Colonic mucosa (tissue), 4 donors: ENCODE measurements at places on chromosomes 6 and 20. TPM values are rescaled to one million over a fixed set of nuclear protein-coding genes. Genes with fewer than 3 reads are reported as not detected.

- peak; percentile 76 for DNase-seq
These were observed 113.3 kb downstream of the LY86 start for GRCh38 chr6:6701864-6702263.

DNA sequence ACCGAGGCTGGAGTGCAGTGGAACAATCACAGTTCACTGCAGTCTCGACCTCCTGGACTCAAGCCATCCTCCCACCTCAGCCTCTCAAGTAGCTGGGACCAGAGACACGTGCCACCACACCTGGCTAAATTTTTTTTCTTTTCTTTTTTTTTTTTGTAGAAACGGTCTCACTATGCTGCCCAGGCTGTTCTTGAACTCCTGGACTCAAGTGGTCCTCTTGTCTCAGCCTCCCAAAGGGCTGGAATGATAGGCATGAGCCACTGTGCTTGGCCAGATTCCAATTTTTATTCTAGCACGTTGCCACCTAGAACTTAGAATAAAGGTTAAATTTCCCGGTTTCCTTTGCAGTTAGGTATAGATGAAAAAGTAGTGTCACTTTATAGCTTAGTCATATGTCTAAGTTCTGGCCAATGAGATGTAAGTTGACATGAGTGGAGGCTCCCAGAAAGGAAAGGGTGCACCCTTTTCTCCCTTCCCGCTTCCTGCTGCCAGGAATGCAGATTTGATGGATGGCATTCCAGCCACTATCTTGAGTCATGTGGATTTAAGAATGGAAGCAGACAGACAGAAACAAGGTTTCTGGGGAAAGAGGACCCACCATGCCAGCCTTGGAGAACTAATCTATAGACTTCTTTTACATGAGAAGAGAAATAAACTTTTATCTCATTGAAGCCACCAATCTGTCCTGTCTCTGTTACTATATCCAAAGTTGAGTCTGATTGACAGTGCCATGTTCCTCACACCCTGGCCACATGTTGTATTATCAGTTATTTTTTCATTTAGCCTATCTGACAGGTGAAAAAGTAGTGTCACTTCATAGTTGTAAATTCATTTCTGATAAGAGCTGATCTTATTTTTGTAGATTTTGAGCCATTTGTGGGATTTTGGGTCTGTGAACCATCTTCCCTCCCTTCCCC is 60.6 kb upstream of the NCOA3 start:
- no peak for DNase-seq

GRCh38 chr6:108847738-108848115 is 495 bp upstream of the ARMC2 start:
- no peak for DNase-seq

DNA sequence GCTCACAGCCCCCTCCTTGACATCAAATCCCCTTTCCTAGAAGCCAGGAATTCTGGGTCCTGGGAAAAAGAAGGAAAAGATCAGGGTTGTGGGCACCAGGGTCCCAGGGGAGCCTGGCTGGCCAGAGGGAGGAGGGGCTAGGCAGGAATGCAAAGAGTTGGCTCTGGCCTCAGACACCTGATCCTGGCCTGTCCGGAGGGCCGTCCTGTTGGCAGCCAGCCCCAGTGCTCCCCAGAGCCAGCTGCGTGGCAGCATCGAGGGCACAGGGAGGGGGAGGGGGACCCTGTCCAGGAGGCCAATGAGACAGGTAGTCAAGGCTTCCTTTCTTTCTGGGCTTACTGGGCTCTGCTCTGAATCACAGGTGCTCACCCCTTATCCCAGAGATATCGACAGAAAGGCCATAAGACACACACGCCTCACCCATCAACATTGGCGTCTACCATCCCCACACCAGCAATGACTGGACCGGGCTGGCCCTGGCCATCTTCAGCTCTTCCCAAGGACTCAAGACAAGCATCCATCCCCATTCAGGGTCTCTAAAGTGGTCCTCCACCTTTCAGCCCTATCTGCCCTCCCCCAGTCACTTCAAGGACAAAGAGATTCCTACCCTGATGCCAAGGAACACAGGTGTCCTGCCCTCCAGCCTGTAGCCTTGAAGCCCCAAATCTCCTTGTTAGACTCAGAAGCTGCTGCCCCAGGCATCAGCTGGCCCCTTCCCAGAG is 723 bp downstream of the COL11A2 start:
- no peak for DNase-seq

DNA sequence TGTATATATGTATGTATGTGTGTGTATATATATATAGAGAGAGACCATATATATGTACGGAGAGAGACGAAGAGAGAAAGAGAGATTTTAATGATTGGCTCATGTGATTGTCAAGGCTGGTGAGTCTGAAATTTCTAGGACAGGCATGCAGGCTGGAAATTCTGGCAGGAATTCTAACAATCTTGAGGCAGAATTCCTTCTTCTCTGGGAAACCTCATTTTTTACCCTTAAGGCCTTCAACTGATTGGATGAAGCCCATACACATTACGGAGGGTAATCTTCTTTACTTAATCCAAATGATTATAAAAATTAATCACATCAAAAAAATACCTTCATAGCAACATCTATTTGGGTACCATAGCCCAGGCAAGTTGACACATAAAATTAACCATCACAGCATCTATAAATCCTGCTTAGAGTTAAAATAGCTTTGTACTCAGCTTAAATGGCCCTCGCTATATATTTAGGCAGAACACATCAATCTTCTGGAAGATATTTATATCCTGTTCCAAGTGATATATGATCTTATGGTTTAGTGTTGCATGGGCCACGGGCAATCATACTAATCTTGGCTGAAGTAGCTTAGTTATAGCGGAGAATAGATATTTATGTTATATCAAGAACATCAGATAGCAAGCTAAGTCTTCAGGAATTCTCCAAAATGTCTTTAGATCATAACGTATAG is 36.6 kb downstream of the ABRACL start:
- DNase-seq: no peak

DNA sequence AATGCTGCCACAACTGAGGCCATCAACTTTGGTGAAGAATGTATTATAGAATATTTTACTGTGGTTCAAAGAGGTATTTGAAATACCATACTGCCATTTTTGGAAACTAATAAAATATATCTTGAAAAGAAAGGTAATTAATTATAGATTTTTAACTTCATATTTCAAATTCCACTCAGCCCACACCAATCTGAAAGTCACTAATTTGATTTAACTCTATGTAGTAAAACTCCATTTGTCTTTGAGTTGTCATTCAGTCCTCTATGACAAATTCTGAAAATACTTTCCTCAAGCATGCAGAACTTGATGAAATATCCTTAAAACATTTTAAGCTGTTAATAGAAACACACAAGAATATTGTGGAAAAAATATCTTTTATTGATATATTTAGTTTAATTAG is 1196.7 kb upstream of the CITED2 start:
- DNase-seq: no peak

SIRPB1 gene
- 0.82 TPM for total RNA-seq

SGK2 gene
- 80.2 TPM for total RNA-seq

- peak; percentile 55 for DNase-seq
These were observed 177.0 kb downstream of the TTLL2 start for GRCh38 chr6:167501831-167502385.

DNA sequence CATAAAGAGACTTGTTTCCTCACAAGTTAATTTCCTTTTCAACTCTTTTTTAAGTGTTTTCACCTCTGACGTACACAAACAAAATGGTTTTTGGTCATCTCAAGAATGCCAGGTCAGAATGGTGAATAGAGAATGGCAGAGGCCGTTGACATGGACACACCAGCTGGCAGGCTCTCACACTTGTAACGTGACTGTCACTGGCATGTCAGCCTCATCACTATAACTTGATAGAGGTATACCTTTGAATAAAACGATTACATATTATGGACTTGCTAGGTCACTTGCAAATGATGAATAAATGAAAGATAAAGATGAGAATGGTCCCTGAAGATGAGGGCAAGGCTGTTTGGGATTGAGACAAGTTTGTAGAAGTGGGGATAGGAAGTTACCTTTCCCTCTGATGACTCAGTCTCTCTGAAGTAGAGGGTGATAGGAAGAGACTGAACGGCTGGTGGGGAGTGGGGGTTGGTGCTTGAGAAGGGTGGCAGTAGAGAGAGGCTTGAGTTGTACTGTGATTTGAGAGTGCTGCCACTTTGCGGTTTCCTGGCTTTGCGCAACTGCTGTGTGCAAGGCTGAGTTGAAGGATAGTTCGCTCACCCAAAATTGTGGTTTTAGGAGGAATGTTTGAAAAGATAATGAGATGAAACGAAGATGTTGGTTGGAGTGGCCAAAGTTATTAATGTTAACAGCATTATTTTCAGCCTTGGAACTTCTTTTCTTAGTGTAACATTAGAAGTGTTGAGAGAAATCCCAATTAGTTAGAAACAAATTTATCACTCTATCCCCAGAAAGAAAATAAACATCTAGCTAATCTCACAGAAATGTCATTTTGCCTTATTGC is 30.3 kb downstream of the TBPL1 start:
- no peak for DNase-seq

MAPK13 gene
- total RNA-seq: 166 TPM

DNA sequence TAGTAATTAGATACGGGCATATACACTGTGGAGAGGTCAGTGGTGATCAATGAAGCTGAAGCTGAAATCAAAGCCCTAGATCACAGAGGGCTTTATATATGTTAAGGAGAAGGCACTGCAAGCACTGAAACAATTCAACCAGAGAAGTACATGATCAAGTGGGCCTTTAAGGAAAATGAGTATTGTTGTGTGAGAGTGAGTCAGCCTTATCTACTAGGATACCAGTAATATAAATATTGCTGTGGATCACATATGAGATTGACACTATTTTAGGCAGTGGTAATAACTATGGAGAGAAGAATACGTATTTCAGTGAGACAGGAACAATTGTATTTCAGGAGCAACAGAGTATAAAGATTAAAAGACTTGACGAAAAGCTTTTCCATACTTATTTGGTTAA is 1172.2 kb upstream of the GJE1 start:
- DNase-seq: no peak

DNA sequence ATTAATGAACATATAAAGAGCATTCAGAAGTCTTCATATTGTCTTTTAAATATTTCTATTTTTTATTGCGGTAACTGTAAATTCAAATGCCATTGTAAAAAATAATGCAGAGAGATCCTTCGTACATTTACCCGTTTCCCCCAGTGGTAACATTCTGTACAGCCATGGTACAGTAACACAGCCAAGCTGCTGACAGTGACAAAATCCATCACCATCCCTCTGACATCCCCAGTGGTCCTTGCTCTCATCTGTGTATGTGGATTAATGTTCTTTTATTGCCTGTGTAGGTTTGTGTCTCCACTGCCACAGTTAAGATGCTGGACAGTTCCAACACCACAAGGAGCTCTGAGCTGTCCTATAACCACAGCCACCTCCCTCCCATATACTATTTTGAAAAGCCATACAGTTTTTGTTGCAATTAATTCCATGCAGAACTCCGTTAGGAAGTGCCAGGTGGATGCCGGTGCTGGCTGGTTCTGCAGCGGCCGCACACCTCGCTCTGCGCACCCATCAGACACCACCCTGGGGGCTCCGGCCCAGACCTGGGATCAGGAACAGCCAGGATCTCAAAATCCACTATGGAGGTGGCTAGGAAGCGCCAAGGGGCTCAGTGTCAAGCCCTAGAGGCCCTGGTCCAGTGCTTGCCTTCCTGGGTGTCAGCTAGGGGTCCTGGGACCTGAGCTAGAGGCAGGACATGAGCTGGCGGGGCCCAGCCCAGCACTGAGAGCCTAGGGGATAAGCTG is 93.1 kb upstream of the PMEPA1 start:
- no peak for DNase-seq

GRCh38 chr6:125294925-125295324 is 6.8 kb downstream of the HDDC2 start:
- DNase-seq: no peak

DNA sequence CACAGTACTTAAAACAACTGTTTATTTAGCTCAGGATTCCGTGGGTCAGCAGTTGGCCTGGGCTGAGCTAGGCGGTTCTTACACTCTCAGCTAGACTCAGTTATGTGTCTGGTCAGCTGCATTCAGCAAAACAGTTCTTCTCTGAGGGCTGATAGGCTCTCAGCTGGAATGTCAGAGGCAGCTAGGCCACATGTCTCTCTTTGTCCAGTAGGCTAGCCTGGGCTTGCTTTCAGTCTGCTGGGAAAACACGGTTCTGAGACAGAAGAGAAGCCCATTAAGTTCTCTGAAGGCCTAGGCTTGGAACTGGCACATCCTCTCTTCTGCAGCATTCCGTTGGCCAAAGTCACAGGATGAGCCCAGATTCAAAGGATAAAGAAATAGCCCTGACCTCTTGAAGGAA is 65.6 kb downstream of the TULP4 start:
- peak; percentile 18 for DNase-seq

CGA gene
- not detected for total RNA-seq

- DNase-seq: no peak
These were observed 155.9 kb upstream of the POU3F2 start for GRCh38 chr6:98678481-98678880.

BMP6 gene
- total RNA-seq: 0.62 TPM

DNA sequence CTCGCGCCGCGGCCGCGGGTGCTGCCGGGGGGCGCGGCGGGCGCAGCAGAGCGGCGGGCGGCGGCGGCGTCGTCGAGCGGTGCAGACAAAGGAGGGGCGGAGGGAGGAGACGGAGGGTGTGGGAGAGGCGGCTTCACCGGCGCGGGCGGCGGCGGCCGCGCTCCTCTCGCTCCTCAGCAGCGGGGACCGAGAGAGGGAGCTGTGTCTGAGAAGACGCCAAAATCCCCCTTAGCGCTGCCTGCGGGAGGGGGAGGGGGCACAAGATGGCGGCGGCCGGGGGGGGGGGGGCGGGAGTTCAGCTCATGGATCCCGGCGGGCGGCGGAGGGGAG is 296 bp downstream of the ADNP start:
- DNase-seq: no peak

DNA sequence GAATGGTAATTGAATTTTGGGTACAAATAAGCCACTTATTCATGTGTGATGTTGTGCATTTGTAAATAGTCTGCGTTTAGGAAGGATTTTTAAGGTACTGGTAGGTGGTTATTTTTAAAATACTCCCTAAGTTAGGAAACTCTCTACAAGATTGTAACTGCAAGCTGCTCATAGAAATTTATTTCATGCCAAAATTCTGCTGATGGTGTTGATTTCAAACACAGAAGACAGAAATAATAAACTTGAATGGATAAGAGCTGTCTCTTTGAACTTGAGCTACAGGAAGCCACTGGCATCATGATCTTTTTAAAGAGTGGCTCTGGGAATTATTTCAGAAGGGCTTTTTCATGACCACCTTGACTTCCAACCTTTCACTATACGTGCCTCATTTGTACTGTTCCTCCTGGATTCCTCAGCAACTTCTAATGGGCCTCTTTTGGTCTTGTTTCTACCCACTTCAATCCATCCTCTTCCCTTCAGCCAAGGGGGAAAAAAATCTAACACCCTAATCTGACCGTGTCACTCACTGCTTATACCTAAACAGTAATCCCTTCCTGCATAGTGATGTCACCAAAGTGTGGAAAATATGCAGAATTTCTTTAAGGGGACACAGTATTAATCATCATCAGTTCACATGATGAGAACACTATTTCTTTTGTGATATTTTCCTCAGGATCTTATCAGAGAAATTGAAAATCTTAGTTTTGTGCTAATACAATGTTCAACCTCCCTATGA is 113.6 kb downstream of the PFDN4 start:
- DNase-seq: no peak

DSN1 gene
- 10.9 TPM for total RNA-seq
